ENCODE measurements at places on chromosomes 3 and 15.
A peak's percentile ranks its signal among the peaks of the same experiment; 100 is the strongest.

DNA sequence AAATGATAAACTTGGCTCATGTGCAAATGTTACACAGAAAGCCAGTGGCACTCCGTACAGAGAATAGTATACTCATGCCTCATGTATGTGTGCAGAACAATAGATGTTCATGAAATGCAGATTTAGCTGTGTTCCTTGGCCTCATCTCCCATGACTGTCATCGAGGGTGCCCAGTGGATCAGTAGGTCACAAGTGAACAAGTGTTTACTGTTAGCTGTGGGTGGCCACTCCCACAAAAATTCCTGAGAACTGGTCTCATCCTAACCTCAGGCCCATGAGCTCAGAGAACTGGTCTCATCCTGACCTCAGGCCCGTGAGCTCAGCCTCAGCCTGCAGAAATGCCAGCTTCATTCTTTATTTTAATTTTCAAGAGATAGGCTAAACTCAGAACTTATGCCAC, 124.1 kb downstream of the GADL1 start:
- DNase-seq: no peak

DNA sequence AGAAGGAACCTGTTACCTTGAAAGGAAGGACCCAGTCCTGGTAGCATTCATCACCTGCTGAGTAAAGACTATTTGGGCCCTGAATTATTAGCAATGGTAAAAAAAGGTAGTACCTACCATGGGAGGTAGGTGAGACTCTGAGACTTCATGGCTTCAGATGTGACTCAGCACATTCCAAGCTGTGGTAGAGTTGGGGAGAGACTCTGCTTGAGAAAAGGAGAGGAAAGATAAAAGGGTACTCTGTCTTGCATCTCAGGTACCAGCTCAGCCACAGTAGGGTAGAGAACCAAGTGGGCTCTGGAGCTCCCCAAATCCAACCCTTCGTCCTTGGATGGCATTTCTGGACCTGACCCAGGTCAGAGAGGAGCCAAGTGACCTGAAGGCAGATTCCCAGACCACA, 430.4 kb downstream of the TBL1XR1 start:
- no peak for DNase-seq

GRCh38 chr15:78684657-78685056, 43.6 kb upstream of the CHRNB4 start:
- no peak for DNase-seq

GRCh38 chr3:14837186-14837877, 18.6 kb downstream of the FGD5 start:
- no peak for DNase-seq

GRCh38 chr3:190381441-190381840, 6.5 kb upstream of the CLDN16 start:
- no peak for DNase-seq

DNA sequence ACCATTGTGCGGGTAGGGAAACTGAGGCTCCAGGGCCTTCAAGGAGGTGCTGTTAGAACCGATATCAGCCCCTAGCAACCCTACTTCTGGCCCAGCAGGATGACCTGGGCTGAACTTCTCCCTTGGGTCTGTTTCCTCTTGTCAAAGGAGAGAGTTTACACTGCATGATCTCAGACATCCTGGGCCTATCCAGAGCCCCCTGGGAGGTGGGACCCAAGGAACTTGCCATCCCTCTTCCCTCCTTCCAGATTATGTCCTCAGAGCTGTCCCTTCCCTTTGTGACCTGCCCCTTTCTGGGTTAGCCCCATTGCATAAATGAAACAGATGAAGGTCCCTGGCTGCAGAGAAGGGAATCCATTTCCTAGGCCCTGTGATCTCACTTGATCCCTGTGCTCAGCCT, 12.3 kb upstream of the DNAH1 start:
- no peak for DNase-seq

- no peak for DNase-seq
These were observed 13.5 kb downstream of the SOX2 start for GRCh38 chr3:181725131-181725731.

- DNase-seq: no peak
These were observed 11.9 kb upstream of the CLASP2 start for GRCh38 chr3:33729993-33730392.

GRCh38 chr15:55277116-55277564, 12.5 kb downstream of the RAB27A start:
- peak; percentile 67 for DNase-seq

- peak; percentile 39 for DNase-seq
These were observed at the start of gene CORO2B for GRCh38 chr15:68578980-68579935. Gene CORO2B, plus strand, starts transcription at chr15:68578993. Its CDS starts 270 bp downstream, at chr15:68579263.

- DNase-seq: no peak
These were observed 286.8 kb upstream of the THRB start for GRCh38 chr3:24781454-24781853.

DNA sequence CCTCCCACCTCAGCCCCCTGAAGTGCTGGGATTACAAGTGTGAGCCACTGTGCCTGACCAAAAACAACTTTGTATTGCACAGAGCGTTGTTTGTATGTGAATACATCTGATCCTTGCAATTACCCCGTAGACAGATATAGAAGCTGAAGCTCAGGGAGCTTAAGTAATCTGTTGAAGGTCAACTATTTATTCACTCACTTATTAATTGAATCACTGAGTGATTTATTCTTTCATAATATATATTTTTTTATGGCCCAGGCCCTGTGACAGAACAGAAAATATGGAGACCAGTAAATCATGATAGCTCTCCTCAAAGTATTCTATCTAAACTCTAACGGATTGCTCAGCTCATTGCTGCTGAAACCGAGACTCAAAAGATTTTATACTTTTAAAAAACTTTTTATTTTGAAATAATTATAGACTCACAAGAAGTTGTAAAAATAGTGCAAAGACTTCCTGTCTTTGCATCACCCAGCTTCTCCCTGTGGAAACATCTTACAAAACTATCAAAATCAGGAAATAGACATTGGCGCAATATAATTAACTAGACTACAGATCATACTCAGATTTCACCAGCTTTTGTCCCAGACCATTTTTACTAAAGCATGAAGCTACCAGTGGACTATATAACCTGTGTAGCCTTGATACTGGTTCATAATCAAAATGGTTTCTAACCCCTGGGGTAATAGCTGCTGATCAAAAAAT, 466.1 kb downstream of the PDCD6IP start:
- DNase-seq: no peak

GRCh38 chr3:157376603-157377300, 59.9 kb upstream of the PTX3 start:
- DNase-seq: no peak

DNA sequence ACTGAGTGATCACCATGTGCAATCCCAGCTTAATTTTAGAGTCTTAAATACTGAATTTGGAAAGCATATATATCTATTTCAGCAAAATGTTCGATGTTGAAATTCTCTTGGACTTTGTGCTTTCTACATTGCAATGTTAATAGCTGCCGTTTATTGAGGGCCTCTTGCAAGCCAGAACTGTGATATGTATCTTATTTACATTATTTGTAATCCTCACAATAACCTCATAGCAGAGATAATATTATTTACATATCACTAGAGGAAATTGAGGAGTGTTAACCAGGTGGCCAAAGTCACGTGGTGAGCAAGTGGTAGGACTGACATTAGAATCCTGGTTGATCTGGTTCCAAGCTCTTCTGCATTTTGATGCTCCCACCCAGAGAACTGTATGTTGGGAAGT, 254.1 kb downstream of the SLC9A9 start:
- DNase-seq: no peak

DNA sequence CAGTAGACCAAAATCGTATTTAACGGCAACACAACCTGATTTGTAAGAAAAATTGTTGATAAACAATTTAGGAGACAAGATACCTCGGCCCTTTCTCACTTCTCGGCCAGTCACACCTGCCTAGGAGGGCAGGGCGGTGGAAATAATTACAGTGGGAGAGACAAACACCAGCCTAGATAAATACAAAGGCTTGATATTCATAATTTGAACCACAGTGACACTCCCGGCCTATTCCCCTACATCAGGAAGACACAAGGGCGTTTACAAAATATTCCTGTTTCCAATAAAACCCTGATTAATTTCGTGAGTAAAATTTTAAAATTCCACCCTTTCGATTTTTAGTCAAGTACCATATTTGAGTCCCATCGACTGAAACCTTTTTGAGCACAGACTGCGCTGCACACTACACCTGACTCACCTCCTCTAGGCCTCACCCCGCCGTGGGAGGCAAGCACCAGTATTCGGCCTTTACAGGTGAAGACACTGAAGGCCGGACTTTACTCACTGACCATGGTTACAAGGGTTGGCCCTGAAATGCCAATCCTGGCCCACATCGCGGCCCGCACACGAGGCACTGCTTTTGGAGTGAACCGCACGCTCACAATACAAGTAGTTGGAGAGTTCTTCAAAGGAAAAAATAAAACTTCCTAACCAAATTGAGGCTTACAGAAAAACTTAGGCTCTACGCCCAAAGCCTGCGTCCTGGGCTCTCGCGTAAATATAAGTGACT, 794 bp downstream of the ARPP19 start:
- DNase-seq: peak; percentile 65

DNA sequence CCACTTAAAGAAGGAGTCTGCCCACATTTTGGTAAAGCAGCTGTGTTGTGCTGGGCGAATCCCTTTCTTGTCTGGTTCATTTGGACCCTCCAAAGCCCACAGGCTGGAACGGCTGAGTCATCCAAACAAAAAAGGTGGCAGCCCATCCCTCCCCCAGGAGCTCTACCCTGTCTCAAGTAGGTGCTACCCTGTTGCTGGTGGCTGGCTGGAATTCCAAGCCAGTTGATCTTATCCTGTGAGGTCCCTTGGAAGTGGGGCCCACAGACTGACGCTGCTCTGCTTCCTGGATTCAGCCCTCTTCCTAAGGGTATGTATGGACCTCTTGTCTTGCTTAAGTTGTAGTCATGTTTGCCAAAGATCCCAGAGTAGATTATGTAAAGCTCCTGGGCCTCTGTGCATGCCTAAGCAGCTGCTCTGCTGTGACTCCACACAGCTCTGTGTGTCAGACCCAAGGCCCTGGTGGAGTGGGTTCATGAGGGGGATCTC, 44.5 kb downstream of the CCR1 start:
- DNase-seq: no peak

GRCh38 chr3:125140011-125140817, 72.3 kb downstream of the SLC12A8 start:
- DNase-seq: no peak

GRCh38 chr15:75061272-75061671, 37.9 kb downstream of the PPCDC start:
- DNase-seq: no peak

DNA sequence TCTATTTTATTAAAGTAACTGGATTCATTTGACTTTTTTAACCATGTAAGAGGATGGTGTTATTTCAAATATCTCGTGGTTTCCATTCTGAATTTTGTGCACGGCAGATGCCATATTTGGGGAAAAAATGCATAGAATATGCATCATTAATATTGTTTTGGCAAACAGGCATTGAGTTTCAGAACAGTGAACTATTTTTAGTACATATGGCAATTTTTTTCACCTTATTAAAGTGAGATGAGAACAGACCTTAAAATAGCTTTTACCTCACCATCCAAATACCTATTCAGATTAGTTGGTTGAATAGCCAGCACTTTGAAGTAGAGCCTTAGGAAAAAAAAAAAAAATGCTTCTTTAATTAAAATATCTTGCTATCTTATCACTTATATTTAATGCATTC, 117.3 kb upstream of the FLNB start:
- DNase-seq: no peak

- peak; percentile 93 for DNase-seq
These were observed at the start of gene PPP4R2 for GRCh38 chr3:72996473-72997333. Gene PPP4R2, plus strand, starts transcription at chr3:72996811. Its CDS starts 227 bp downstream, at chr3:72997038.

DNA sequence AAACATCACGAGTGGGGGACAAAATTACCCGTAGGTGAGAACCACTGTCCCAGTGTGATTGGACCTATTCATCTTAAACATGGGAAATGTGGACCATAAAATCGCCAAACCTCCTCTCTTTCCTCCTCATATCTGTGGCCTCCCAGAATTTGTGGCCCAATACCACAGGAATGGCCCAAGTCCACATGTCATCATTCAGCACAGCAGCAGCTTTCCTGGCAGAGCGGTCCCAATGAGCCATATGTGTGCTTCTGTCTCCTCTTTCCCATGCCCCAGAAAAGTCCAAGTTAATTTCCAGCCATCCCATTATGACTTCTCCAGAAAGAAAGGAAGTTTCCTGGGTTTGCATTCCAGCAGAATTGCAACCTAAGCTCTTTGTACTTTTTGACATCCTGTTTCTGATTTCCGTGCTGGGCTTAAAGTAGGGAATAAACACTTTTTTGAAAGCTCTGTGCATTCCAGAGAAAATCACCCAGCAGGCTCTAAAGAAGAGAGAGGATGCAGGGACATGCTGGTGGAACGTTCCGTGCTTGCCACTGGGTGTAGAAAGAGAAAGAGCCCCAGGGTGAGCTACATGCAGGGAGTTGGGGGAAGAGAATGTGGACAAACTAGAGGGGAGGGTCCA, 259.4 kb upstream of the PROK2 start:
- DNase-seq: no peak

DNA sequence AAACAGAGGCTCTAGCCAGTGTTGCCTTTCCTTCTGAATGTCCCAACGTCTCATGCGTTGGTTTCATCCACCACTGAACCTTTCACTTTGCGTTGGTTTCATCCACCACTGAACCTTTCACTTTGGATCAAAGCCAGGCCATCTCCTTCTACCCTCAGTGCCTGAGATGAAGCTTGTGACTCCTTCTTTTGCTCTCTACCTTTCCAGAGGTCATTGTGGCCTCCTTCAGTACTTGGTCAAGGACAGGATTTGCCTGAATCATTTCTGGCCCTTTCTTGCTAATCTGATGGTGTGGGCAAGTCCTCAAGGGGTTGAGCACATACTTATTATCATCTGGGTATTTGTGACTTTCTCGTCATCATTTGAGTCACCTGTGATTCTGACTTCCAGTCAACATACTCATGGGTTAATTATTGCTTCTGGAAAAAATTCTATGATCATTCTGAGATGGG, 50.0 kb downstream of the SELENOT start:
- no peak for DNase-seq

GRCh38 chr15:95405447-95405846, 925.1 kb upstream of the NR2F2 start:
- no peak for DNase-seq

DNA sequence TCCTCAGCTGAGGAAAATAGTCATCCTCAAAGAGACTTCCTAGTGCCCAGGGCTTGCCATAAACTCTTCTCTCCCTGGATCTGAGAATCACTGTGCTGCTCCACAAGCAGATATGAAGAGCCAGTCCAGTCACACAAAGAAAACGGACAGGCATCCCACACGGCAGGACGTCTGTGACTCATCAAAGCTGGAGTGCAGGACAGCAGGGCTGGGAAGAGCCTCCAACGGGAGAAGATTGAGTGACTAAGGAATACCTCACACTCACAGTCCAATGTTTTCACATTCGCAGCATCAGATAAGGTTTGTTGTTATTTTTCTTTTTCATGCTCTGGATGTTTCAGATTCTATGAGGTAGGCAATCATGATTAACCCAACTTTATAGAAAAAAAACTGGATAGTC, 57.8 kb downstream of the NEK10 start:
- DNase-seq: no peak

DNA sequence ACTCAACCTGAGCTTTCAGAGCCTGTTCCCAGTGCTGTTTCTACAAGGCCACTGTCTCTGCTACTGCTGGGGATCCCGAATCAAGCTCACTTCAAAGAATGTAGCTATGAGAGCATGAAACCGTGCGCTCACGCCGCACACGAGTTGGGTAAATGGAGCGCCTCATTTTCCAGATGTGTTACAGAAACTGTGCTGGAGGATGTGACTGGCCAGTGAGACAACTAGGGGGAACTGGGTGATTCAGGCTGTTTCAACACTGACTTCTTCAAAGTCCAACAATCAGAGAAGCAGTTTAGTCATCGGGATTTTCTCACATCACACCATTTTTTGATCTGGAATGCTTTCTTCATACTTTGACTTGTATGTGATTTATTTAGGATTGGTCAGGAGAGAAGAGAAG, 3.5 kb downstream of the ZNF710 start:
- DNase-seq: peak; percentile 68

- no peak for DNase-seq
These were observed 606.9 kb upstream of the KCNMB2 start for GRCh38 chr3:177929310-177929709.
